ENCODE measurements at places on chromosomes 16 and 17. TPM values are rescaled to one million over a fixed set of nuclear protein-coding genes. Genes with fewer than 3 reads are reported as not detected.

DNA sequence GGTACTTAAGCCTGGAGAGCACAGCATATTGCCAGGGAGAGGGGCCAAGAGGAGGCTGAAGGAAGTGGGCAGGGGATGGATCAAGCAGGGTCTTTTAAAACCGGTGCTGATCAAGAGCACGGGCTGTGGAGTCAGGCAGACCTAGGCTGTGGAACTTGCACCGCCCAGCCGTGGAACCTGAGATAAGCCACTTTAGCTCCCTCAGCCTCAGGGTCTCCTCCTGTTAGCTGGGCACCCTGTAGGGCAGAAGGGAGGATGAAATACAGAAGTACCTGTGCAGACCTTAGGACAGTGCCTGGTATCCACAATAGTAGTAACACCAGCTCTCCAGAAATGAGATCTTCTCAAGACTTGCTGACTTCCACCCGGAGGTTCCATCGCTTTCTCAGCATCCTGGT lies 9.3 kb downstream of the ODAD4 start:
- no peaks in the 10 kb centered on the region for H3K27me3 ChIP-seq
- no peak overlapping the region for H3K27ac ChIP-seq
- H3K4me1 ChIP-seq: peaks cover 26% of the 10 kb centered on the region
- DNase-seq: no peak

Gene TBC1D28
- not detected for total RNA-seq

DNA sequence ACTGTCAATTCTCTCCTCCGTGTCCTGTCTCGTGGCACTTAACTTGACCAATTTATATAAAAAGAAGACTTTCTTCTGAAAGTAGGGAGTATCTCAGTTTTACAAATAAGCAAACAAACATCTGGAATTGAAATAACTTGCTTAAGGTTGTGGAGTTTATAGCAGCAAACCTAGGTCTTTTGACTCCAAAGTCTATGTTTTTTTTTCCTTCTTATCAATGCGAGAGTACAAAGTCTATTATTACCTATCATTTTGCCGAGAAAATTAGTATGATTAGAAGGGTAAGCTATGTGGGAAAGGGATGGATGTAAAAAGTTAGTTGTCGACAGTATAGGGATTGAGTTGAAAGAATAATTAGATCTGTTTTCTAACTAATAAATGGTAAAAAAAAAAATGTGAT lies 50.4 kb downstream of the PPM1E start:
- no peak for DNase-seq
- no peak overlapping the region for H3K4me3 ChIP-seq
- H3K27ac ChIP-seq: no peak overlapping the region
- no peaks in the 10 kb centered on the region for H3K27me3 ChIP-seq

- no peak overlapping the region for H3K4me3 ChIP-seq
- H3K27ac ChIP-seq: no peak overlapping the region
- no peaks in the 10 kb centered on the region for H3K27me3 ChIP-seq
- no peak for DNase-seq
- H3K36me3 ChIP-seq: peaks cover 3% of the 10 kb centered on the region
- H3K4me1 ChIP-seq: no peaks in the 10 kb centered on the region
Observed at GRCh38 chr17:36500745-36501225, 14.3 kb downstream of the ZNHIT3 start.

DNA sequence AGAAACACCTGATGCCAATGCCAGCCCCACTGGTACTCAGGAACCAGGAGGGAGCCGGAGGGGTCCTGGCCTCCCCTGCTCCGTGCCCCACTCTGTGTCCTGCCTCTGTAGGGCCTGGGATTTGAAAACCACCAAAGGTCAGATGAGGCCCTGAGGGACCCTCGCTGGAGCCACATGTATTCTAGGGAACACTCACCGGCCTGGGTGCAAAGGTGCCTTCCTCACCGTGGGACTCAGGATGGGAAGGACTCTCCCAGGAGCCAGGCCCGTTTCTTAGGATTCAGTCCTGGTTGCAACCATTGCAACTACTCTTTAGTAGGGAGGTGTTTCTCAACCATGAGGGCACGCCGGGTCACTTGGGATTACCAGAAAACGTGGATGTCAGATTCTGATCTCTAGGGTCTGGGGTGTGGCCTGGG lies 74.6 kb downstream of the N4BP1 start:
- no peak overlapping the region for H3K27ac ChIP-seq
- no peak for DNase-seq
- peaks cover 14% of the 10 kb centered on the region for H3K4me1 ChIP-seq

Gene CNEP1R1
- total RNA-seq: 11.5 TPM

Gene USP6
- not detected for total RNA-seq

DNA sequence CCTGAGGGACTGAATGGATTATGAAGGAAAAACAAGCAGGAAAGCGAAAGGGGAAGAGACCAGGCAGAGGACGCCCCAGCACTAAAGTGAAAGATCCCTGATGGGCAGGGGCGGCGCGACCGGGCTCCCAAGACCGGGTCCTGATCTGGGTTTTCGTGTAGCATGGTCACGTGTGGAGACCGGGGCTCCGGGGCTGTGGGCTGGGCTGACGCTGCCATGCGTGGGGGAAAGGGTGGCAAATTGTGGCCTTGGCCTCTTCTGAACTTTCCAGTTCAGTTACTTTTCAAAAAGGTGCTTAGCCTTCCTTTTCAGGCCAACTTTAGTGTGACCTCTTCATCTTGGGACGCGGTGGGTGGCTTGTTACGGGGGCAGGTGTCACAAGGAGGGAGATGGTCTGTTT lies 57.5 kb downstream of the METRNL start:
- H3K4me1 ChIP-seq: peaks cover 5% of the 10 kb centered on the region
- H3K27ac ChIP-seq: no peak overlapping the region
- no peaks in the 10 kb centered on the region for H3K36me3 ChIP-seq
- no peak overlapping the region for H3K4me3 ChIP-seq

- H3K27ac ChIP-seq: no peak overlapping the region
- H3K27me3 ChIP-seq: no peaks in the 10 kb centered on the region
- DNase-seq: no peak
- no peaks in the 10 kb centered on the region for H3K36me3 ChIP-seq
- H3K4me1 ChIP-seq: peaks cover 34% of the 10 kb centered on the region
Observed at GRCh38 chr17:2964370-2964769, 99.0 kb downstream of the OR1D5 start.

GRCh38 chr16:55030944-55031343 lies 100.3 kb downstream of the IRX5 start:
- no peak for DNase-seq
- no peak overlapping the region for H3K27ac ChIP-seq
- H3K4me1 ChIP-seq: no peaks in the 10 kb centered on the region
- H3K4me3 ChIP-seq: no peak overlapping the region
- H3K36me3 ChIP-seq: no peaks in the 10 kb centered on the region
- H3K27me3 ChIP-seq: no peaks in the 10 kb centered on the region

GRCh38 chr17:50660887-50661345 lies 26.2 kb downstream of the ABCC3 start:
- H3K4me1 ChIP-seq: peaks cover 38% of the 10 kb centered on the region
- no peaks in the 10 kb centered on the region for H3K27me3 ChIP-seq
- H3K36me3 ChIP-seq: no peaks in the 10 kb centered on the region
- H3K4me3 ChIP-seq: no peak overlapping the region
- DNase-seq: no peak
- H3K27ac ChIP-seq: peak overlapping the region; percentile 68

GRCh38 chr17:20092261-20092867 lies 83.2 kb downstream of the SPECC1 start:
- no peak for DNase-seq
- H3K36me3 ChIP-seq: no peaks in the 10 kb centered on the region
- no peak overlapping the region for H3K4me3 ChIP-seq
- no peak overlapping the region for H3K27ac ChIP-seq

- no peak for DNase-seq
- H3K4me1 ChIP-seq: no peaks in the 10 kb centered on the region
- H3K27me3 ChIP-seq: no peaks in the 10 kb centered on the region
- H3K4me3 ChIP-seq: no peak overlapping the region
- H3K27ac ChIP-seq: no peak overlapping the region
Observed at GRCh38 chr17:15481481-15481880, 14.1 kb upstream of the CDRT4 start.

Gene CRYM
- total RNA-seq: not detected

- no peak overlapping the region for H3K27ac ChIP-seq
- peak; percentile 74 for DNase-seq
- H3K4me1 ChIP-seq: peaks cover 3% of the 10 kb centered on the region
- H3K27me3 ChIP-seq: no peaks in the 10 kb centered on the region
- no peak overlapping the region for H3K4me3 ChIP-seq
Observed at GRCh38 chr17:52383493-52384100, 225.1 kb upstream of the CA10 start.

GRCh38 chr16:89902980-89903379 lies 15.7 kb upstream of the MC1R start:
- H3K27me3 ChIP-seq: no peaks in the 10 kb centered on the region
- H3K4me1 ChIP-seq: no peaks in the 10 kb centered on the region
- no peak for DNase-seq
- H3K27ac ChIP-seq: no peak overlapping the region
- H3K4me3 ChIP-seq: no peak overlapping the region

GRCh38 chr17:29753845-29754439 lies 131.2 kb upstream of the CORO6 start:
- DNase-seq: no peak
- no peak overlapping the region for H3K4me3 ChIP-seq
- no peaks in the 10 kb centered on the region for H3K27me3 ChIP-seq
- no peaks in the 10 kb centered on the region for H3K36me3 ChIP-seq

- H3K36me3 ChIP-seq: no peaks in the 10 kb centered on the region
- peak overlapping the region; percentile 50 for H3K27ac ChIP-seq
- peak; percentile 84 for DNase-seq
- H3K4me1 ChIP-seq: peaks cover 13% of the 10 kb centered on the region
- H3K4me3 ChIP-seq: peak overlapping the region; percentile 57
Observed at GRCh38 chr17:18362698-18363100, 651 bp downstream of the SHMT1 start.

DNA sequence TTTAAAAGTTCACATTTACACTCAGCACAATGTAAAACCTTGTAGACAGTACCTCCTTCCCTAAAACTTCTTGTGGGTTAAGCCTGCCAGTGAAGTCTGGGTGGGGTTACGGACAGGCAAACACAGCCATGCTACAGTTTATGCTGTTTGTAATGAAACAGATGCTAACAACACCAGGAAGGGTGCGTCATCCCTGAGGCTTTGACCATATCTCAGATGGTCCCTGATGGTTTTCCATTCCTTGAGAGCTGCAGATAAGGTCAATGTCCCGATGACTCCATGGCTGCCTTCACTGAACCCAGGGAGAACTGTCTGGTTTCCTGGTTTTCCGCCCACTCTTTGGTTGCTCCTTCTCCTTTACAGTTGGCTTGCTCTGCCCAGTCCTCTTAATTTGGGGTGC lies 29.1 kb downstream of the GAS7 start:
- H3K4me3 ChIP-seq: no peak overlapping the region
- H3K4me1 ChIP-seq: no peaks in the 10 kb centered on the region
- H3K27ac ChIP-seq: no peak overlapping the region
- H3K36me3 ChIP-seq: no peaks in the 10 kb centered on the region
- DNase-seq: no peak

Gene CCL1
- total RNA-seq: not detected

Gene KRTAP9-4
- not detected for total RNA-seq

Gene MYH2
- total RNA-seq: not detected

- peaks cover 26% of the 10 kb centered on the region for H3K4me1 ChIP-seq
- DNase-seq: no peak
- H3K27me3 ChIP-seq: no peaks in the 10 kb centered on the region
- H3K27ac ChIP-seq: no peak overlapping the region
- no peaks in the 10 kb centered on the region for H3K36me3 ChIP-seq
Observed at GRCh38 chr17:48592577-48592976, 1.0 kb downstream of the HOXB5 start.

Gene SCNN1B
- total RNA-seq: not detected

- DNase-seq: no peak
- peaks cover 25% of the 10 kb centered on the region for H3K4me1 ChIP-seq
- H3K27ac ChIP-seq: peak overlapping the region; percentile 74
Observed at GRCh38 chr17:45229681-45230409, 8.2 kb downstream of the FMNL1 start.

Measured in body of pancreas (tissue), 4 donors.